ENCODE measurements at places on chromosomes 11 and 22.

DNA sequence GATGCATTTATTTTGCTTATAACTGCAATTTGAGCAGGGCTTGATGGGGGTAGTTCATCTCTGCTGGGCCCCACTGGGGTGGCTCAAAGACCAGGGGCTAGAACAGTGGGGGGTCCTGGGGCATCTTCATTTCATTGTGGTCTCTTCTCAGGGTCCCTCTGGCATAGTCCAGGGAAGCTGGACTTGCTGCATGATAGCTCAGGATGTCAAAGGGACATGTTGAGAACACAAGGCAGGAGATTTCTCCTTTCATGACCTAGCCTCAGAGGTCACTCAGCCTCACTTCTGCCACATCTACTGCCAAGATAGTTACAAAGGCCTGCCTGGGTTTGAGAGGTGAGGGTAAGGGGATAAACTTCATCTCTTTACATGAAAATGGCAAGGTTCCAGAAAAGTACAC is 89.5 kb downstream of the CWC15 start:
- DNase-seq = no peak

DNA sequence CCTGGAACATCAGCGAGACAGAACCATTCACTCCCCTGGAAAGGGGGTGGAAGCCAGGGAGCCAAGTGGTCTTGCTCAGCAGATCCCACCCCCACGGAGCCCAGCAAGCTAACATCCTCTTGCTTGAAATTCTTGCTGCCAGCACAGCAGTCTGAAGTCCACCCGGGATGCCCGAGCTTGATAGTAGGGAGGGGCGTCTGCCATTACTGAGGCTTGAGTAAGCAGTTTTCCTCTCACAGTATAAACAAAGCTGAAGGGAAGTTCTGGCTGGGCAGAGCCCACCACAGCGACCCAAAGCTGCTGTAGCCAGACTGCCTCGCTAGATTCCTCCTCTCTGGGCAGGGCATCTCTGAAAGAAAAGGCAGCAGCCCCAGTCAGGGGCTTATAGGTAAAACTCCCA is 764.8 kb upstream of the LUZP2 start:
- no peak for DNase-seq

GRCh38 chr22:46172522-46173110 is 22.3 kb downstream of the PPARA start:
- no peak for DNase-seq

DNA sequence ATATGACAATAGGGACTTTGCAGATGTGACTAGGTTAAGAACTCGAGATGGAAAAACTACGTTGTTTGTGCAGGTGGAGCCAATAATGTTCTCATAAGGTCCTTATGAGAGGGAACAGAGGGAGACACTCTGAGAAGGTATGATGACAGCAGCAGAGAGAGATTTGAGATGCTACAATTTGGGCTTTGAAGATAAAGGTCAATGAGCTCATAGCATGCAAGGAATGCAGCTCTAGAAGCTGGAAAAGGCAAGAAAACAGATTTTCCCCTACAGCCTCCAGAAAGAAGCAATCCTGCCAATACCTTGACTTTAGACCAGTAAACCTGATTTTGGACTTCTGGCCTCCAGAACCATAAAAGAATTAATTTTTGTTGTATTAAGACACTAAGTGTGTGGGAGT is 21.1 kb downstream of the FAM76B start:
- DNase-seq = no peak

GRCh38 chr11:12478743-12479142 is 101.4 kb downstream of the PARVA start:
- peak; percentile 92 for DNase-seq

DNA sequence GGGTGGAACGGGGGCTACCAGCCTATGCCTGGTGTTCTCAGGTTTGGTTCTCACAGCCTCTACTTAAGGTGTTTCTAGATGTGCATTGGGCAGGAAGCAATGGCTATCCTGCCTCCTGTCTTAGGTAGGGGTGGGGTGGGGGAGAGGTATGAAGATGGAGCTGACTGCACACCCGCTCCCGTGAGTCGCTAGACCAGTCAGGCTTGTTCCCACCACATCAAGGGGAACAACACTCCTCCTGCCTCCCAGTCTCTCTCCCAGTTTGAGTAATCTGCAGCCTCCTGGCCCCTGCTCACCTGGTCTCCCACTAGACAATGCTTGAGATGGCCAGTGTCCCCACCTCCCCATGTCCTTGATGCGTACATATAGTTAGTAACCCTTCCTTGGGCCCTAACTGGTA is 79.3 kb upstream of the TENM4 start:
- peak; percentile 20 for DNase-seq

GRCh38 chr11:76277298-76278175 is 71.2 kb upstream of the WNT11 start:
- no peak for DNase-seq

DNA sequence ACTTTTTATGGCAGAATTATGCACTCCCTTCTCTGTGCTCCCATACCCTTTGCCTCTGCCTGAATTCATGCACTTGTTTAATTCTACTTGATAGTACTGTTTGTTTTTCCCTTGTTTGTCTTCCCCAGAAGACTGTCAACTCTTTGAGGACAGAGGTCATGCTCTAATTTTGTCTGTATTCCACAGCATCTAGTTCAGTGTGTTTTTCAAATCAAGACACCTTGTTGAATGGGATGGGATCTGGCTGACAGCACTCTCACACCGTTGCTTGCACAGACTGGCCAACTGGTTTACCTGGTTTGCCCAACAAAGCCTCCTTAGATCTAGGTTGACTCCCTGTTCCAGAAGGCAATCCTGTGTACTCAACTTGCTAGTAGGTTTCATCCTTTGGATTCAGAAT is 121.2 kb upstream of the TIMP3 start:
- no peak for DNase-seq

- DNase-seq = no peak
These were observed 39.4 kb downstream of the SIK3 start for GRCh38 chr11:117058761-117059261.

Measured in mammary epithelial cell (primary cell).